GM06990 (cell line): ENCODE measurements at places on chromosomes 16 and 17.

GRCh38 chr17:79788989-79789942, 7.6 kb downstream of the CBX8 start:
- no peak for DNase-seq

- DNase-seq = no peak
Measured at GRCh38 chr16:88778541-88779065, 6.4 kb downstream of the PIEZO1 start.

DNA sequence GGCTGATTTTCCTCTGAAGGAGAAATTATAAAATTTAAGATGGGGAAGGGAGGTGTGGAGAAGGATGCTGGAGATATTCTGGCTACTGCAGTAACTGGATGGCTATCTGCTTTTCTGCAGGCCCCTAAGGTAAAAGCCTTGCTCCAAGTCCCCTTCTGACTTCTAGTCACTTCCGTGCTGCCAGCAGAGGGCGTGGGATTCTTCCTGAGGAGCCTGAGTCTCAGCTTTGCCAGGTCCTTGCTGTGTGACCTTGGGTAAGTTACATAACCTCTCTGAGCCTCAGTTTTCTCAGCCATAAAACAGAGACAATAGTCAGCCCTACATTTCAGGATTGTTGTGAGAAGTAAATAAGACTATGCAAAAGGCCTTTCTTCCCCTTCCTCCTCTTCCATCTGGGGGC, 24.3 kb upstream of the TMEM220 start:
- DNase-seq = no peak

DNA sequence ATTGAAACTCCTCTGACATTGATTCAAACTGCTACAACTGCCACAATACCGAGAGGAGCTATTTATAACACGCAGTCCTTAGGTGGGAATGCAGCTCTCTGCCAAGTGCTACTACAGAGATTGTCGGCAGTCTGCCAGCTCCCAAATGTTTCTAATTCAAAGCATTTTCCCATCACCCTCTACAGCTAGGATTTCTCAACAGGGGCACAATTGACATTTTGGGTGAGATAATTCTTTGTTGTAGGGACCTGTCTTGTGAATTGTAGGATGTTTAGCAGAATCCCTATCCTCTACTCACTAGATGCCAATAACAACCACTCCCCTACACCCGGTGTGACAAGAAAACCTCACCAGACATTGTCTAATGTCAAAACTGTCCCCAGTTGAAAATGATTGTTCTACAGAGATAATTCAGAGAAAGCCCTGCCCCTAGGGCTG, 7.8 kb upstream of the N4BP1 start:
- DNase-seq = no peak

GRCh38 chr16:72312828-72313227, 140.9 kb upstream of the PMFBP1 start:
- no peak for DNase-seq

DNA sequence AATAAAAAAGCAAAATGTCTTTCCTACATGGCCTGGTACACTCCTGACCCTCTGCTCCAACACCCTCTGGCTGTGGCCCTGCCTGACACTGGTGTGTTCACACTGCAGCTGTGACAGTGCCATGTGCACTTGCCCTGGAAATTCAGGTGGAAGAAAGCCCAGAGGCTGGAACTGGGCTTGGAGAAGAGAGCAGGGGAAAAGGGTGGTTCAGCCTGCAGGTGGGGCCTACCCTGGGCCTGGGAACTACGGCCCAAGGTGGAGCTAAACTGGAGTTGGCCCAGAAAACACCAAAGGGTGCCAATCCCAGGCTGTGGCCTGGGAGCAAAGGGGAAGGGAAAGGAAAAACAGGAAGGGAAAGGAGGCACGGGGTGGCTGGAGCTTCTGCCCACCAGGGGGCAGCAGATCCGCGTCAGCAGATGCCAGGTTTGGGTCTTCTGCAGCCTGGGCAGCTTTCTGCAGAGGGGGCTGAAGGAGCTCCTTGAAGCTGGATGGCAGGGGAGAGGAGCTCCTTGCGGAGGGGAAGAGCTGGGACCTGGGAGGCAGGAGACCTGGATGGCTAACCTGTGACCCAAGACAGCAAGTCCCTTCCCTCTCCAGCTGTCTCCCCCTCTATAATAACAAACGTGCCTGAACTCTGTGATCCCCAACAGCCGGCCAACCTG, 15.4 kb upstream of the CTCF start:
- DNase-seq = peak; percentile 76

GRCh38 chr16:87376660-87377059, 6.9 kb downstream of the FBXO31 start:
- no peak for DNase-seq

- no peak for DNase-seq
Measured at GRCh38 chr17:57352665-57353175, 96.4 kb downstream of the MSI2 start.

GRCh38 chr16:89110641-89111040, 17.0 kb downstream of the ACSF3 start:
- DNase-seq = no peak

DNA sequence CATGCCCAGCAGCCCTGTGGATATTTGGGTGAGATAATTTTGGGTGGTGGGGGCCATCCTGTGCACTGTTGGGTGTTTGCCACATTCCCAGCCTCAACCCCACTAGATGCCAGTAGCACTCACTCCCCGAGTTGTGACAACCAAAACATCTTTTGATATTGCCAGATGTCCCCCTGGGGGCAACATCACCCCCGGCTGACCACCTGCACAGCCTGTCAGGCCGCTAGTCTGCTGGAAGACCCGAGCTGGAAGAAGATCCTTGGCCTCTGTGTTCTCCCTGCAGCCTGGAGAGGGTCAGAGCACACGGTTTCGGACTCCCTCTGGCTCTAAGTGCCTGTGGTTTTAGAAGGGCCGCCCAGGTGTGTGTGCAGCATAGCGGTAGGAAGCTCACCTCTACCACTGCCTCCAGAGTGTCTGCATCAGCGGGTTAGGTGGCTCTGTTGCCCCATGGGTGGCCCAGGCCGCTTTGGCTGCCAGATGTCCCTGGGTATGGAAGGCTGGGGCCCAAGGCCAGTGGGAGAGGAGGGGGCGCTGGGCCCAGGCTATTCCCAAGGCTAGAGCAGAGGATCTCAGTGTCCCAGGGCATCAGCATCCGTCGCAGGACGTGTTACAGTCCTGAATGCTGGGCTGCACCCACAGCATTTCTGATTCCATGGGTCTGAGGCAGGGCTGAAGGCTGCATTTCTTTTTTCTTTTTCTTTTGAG, 195.8 kb upstream of the GSE1 start:
- no peak for DNase-seq

DNA sequence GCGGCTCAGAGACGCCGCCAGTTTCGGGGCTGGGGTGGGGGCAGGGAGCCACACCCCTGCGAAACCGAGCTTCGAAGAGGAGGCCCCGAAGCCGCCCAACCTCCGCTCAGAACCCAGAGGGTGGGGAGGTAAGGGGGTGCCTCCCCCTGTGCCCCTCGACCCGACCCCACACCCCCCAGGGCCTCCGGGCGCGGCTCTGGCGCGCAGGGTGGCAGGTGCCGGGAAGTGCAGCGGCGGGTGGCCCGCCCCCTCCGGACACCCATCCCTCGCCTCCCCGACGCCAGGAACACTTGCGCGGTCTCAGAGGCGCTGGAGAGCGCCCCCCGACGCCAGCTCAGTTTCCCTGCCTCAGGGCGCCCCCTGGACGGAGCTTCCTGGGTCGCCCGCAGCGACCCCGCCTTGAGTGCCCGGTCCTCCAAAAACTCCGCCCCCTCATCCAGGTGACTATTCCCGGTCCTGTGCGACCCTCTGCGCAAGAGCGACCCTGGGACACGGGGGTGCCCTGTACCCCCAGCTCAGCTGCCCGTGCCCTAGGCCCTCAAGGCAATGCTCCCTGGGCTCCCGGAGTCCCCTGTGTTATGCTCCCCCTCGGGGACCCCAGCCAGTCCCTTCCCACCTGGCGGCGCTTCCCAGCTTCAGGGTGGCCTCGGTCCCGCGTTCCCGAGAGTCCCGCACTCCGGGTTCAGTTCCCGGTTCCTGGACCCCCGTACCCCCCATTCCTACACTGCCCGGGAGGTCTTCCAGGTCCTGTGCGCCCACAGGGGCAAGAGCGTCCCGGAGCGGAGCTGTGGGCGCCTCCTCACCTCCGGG, 562 bp downstream of the PPL start:
- DNase-seq = no peak

- DNase-seq = no peak
Measured at GRCh38 chr17:13765701-13766100, 164.0 kb upstream of the HS3ST3A1 start.

DNA sequence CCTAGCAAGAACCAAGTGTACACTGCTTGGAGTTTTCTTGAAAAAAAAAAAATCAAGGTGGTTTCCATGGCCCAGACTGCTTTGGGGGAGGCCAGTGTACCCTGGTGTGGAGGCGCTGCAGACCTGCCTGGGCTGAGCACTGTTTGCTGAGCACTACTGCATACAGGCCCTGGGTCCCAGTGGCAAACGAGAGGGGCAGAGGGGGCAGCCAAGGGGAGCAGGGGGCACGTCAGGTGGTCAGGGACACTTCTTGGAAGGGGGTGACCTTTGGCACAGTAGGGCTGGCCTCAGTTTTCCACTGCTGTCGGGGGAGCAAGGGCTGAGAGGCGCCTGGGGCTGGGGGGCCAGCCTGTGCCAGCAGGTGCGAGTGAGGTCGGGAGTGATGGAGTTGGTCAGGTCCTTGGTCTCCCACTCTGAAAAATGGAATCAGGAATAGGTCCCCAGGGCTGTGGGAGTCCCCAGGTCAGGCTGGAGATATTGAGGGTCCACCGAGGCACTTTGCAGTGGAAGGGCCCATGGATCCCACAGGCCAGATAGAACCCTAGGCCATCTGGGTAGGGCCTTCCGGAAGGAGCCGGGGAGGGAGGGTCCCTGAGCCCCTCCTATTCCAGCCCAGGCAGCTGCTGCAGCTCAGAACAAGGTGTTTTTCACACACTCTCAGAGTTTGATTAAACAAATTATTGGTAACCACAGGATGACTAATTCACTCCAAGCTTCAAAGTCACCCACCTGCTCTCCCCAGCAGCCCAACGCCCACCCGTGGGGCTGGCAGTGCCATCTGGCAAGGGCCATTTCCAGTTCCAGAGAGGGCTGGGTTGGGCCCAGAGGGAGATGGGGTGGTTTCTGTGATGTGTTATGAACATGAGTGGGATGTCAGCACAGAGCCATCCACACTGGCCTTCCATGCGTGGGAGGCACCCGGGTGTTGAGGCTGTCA, 3.5 kb downstream of the ZFPM1 start:
- no peak for DNase-seq

DNA sequence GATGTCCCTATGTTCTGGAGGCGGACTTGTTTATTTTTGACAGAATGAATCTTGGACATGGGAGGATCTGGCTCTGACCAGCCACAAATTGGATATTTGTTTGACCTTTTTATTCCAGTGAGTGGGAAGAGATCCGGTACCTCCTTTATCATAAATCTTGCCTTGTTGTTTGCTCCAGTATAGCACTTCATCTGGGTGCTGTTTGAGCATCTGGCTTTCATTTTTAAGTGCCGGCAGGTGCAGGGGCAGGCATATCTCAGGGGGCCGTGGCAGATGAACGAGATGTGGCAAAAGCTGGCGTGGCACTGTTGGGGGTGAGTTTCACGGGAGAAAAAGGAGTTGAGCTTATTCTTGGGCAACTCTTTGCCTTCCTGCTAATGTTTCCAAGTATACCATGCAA, 37.8 kb downstream of the MSI2 start:
- no peak for DNase-seq

DNA sequence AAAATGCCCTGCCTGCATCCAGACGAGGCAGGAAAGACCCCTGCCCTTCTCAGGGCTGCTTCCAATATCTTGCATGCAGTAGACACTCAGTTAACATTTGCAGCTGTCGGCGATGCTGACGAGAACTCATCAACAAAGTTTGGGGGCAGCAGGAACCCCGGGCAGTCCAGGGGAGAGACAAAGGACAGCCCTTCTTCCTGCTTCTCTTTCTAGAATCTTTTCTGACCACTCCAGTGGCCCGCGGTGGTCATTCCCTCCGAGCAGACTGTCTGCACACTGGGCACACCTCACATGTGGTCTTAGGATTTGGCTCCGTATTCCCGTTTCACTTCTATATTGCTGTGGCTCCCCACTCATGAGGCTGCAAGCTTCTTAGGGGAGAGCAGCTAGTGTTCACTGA, 31.0 kb upstream of the MFSD6L start:
- no peak for DNase-seq

- no peak for DNase-seq
Measured at GRCh38 chr17:4947010-4947410, 1.3 kb downstream of the PFN1 start.

- no peak for DNase-seq
Measured at GRCh38 chr16:4678596-4678995, 14.8 kb upstream of the NUDT16L1 start.

DNA sequence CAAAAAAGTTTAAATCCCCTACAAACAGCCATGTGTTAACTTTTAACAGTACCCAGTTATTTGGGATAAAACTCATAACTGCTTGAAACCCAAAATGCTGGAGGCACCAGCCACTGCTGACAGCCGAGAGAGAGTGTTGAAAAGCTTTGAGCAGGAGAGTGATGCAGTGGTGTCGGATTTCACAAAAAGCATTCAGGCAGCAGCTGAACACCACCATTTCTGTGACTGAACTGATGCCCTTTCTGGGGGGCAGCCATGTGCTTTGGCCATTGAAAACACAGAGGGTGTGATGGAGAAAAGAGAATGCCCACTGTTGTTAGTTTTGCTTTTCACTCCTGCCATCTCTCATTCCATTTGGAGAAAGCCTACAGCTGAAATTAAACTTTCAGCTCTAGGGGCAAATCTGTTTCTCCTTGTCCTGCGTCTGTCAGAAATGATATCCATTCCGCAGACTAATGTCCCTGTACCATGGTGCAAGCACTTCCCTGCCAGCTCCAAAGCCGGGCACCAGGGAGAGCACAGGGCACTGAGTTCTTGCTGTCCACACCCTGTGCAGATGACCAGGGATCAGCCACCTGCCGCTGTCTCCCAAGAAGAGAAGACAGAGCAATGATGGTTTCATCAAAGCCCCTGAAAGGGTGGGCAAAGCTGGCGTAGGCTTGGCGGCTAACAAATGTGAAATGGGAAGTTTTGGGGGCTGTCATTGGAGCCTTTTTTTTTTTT, 16.6 kb upstream of the MLYCD start:
- DNase-seq = no peak

DNA sequence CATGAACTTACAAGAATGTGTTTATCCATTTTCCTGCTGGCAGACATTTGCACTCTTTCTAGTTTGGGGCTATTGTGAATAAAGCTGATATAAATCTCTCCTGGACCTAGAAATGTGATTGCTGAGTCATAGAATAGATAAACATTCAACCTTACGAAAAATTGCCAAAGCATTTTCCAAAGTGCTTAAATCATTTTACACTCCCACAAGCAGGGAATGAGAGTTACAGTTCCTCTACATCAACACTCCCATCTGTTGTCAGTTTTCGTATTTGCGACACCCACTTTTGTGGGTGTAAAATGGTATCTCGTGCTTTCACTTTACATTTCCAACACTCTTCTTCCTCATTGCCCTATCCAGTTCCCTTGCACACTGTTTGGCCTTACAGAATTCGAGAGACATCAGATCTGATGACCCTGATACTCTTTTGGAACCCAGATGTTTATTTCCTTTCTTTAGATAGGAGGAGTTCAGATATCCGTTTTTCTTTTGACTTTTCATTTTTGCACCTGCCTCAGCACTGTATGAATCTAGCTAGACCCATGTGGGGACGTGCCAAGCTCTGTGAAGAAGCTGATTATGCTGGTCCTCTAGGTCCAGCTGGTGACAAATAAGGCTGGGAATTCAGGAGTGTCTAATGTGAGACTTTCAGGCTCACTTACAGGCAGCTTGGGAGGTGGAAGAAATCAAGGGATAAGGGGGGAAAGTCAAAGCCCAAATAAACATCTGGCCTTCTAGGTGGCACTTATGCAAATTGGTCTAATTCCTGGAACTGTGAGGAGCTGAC, 14.0 kb downstream of the SOX9 start:
- DNase-seq = no peak

GRCh38 chr17:58337210-58337599, 8.6 kb upstream of the TSPOAP1 start:
- no peak for DNase-seq

GRCh38 chr17:75450270-75450669, 6.2 kb upstream of the TMEM94 start:
- no peak for DNase-seq
